ENCODE measurements at places on chromosomes 4 and X. TPM values are rescaled to one million over a fixed set of nuclear protein-coding genes. Genes with fewer than 3 reads are reported as not detected.

GRCh38 chr4:101724093-101724492, 66.4 kb upstream of the BANK1 start:
- peaks cover 8% of the 10 kb centered on the region for H3K4me1 ChIP-seq
- H3K27me3 ChIP-seq = no peaks in the 10 kb centered on the region
- no peak overlapping the region for H3K4me3 ChIP-seq
- peak; percentile 28 for DNase-seq

TNIP3 gene
- total RNA-seq = not detected

PRRG3 gene
- total RNA-seq = not detected

TACR3 gene
- not detected for total RNA-seq

GRCh38 chr4:44326741-44327140, 121.9 kb downstream of the KCTD8 start:
- H3K4me1 ChIP-seq = no peaks in the 10 kb centered on the region
- H3K27me3 ChIP-seq = no peaks in the 10 kb centered on the region
- no peak for DNase-seq
- H3K36me3 ChIP-seq = no peaks in the 10 kb centered on the region
- no peak overlapping the region for H3K27ac ChIP-seq

DCAF4L1 gene
- 0.19 TPM for total RNA-seq

MAGEA9B gene
- not detected for total RNA-seq

DNA sequence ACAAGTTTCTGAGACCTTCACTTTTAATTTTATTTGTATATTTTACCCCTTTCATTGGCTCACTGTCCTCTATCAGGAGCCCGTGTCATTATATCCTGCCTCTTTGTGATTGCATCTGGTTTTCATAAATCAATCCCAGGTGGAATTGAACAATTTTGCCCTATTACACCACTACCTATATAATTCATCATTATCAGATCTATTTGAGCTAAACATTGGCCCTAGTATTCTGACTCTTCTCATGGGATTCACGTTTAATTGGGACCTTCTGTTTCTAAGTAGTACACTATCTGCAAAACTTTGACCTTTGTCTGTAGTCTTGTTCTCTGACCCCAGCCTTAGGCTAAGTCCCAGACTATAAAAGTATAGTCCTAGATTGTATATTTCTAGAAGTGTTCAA, 114.1 kb downstream of the FAT4 start:
- H3K4me3 ChIP-seq = no peak overlapping the region
- H3K36me3 ChIP-seq = no peaks in the 10 kb centered on the region
- DNase-seq = no peak
- no peaks in the 10 kb centered on the region for H3K4me1 ChIP-seq
- H3K27me3 ChIP-seq = no peaks in the 10 kb centered on the region
- no peak overlapping the region for H3K27ac ChIP-seq

ARMCX6 gene
- 51.6 TPM for total RNA-seq

SYTL5 gene
- not detected for total RNA-seq

DNA sequence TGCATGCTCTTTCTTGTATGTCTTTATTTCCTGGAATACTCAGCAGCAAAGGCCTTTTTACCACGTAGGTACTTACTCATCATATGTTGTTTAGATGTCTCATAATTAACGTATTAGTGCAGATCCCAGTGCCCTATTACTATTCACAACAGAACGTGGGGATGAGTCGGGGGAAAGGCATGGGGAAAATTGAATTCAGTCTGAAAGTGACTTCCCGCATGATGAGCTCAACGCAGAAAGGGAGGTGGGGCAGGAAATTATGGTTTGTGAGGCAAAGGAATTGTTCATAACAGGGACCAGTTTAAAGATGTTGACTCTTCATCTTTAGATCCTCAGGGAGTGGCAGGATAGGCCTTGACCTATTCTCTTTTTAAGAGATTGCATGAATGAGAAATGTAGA, 2.0 kb upstream of the TMPRSS11D start:
- no peak for DNase-seq
- H3K4me1 ChIP-seq = no peaks in the 10 kb centered on the region
- H3K36me3 ChIP-seq = no peaks in the 10 kb centered on the region
- no peaks in the 10 kb centered on the region for H3K27me3 ChIP-seq

GRIA2 gene
- not detected for total RNA-seq

DNA sequence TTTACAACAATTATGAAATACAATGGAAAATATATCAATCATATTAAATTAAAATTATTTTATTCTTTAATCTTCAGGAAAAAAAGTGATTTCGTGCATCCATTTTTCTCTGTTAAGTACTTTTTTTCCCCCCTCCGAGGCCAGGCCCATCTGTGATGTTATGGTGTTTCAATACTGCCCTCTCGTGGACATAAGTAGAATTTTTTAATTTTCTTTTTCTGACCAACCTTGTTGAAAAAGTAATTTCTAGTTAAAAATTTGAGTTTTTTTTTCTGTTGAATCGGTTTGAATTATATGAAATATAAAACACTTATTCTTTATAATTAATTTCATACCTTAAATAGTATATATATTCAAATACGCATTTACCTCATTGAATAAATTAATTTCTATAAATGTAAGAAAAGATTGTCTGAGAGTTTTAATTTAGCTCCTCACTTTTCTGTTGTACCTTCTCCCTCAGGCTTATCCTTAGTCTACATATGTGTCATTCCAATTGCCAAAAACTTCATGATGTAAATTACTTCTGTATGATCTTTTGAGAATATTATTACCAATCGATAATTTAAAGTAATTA, 175.8 kb upstream of the TECRL start:
- H3K4me1 ChIP-seq = no peaks in the 10 kb centered on the region
- H3K27me3 ChIP-seq = no peaks in the 10 kb centered on the region
- peak; percentile 5 for DNase-seq
- H3K36me3 ChIP-seq = no peaks in the 10 kb centered on the region
- no peak overlapping the region for H3K27ac ChIP-seq
- H3K4me3 ChIP-seq = no peak overlapping the region

FAM184B gene
- not detected for total RNA-seq

- no peak overlapping the region for H3K4me3 ChIP-seq
- no peak overlapping the region for H3K27ac ChIP-seq
These were observed 68.2 kb downstream of the DMP1 start for GRCh38 chr4:87718217-87718835.

- H3K36me3 ChIP-seq = no peaks in the 10 kb centered on the region
- no peak overlapping the region for H3K4me3 ChIP-seq
- DNase-seq = no peak
- no peaks in the 10 kb centered on the region for H3K27me3 ChIP-seq
- no peaks in the 10 kb centered on the region for H3K4me1 ChIP-seq
These were observed 45.0 kb downstream of the RTL9 start for GRCh38 chrX:110403441-110404238.

MAGEC3 gene
- not detected for total RNA-seq

DNA sequence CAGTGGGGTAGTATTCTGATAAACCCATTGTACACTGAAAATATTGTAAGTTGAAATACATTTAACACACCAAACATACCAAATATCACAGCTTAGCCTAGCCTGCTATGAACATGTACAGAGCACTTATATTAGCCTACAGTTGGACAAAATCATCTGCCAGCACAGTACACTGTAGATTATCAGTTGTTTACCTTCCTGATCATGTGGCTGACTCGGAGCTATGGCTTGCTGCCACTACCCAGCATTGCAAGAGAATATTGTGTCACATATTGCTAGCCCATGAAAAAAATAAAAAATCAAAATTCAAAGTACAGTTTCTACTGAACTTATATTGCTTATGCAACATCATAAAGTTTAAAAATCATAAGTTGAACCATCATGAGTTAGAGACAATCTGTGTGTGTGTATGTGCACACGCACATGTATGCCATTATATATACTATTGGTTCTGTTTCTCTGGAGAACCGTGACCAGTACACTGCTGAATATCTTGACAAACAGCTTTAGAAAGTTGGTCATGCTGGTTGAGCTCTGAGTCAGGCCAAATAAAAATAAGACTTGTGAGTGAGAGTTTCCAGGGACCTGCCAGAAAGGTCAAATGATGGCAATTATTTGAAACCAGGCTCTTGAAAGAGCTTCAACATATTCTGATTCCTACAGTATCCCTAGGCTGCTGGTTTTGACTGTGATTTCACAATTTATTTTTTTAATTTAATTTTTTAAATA, 238.5 kb downstream of the PRR32 start:
- no peak for DNase-seq
- H3K4me3 ChIP-seq = no peak overlapping the region
- H3K36me3 ChIP-seq = no peaks in the 10 kb centered on the region
- no peaks in the 10 kb centered on the region for H3K4me1 ChIP-seq
- H3K27ac ChIP-seq = no peak overlapping the region

DNA sequence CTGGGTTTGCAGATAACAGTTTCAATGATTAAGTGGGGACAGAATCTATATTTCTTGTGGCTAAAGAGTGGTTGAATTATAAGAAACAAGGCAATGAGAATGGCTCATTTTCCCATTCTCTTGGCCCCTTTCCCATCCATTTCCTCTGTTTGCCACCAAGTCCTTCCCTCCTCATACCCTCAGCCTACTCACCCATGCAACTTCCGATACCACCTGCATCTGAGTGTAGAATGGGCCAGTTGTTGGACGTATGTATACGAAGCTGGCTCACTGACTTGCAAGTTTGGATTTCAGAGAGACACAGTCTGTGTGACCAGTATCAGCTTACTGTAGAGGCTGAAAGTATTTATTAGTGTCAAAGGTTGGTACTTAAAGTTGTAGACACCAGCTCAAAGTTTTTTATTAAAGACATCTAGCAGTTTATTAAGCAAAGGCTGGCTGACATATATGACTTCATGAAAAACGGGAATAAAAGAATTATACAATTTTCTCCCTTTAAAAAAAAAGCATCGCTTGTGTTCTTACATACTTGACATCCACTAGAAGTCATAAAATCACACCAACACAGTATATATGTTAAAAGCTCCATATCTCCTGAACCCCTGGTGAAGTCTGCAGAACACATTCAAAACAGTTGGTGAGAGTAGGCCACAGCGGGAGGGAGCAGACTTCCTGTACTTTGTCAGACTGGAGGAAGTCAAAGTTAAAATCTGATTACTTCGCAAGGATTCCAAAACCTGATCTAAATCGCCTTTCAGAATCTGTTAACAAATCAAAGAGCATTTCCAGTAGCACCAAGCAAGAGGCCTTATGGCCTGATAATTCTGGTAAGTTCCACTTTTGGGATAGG, 22.4 kb upstream of the STIM2 start:
- no peaks in the 10 kb centered on the region for H3K27me3 ChIP-seq
- H3K4me1 ChIP-seq = no peaks in the 10 kb centered on the region
- no peak overlapping the region for H3K27ac ChIP-seq
- no peak overlapping the region for H3K4me3 ChIP-seq

DNA sequence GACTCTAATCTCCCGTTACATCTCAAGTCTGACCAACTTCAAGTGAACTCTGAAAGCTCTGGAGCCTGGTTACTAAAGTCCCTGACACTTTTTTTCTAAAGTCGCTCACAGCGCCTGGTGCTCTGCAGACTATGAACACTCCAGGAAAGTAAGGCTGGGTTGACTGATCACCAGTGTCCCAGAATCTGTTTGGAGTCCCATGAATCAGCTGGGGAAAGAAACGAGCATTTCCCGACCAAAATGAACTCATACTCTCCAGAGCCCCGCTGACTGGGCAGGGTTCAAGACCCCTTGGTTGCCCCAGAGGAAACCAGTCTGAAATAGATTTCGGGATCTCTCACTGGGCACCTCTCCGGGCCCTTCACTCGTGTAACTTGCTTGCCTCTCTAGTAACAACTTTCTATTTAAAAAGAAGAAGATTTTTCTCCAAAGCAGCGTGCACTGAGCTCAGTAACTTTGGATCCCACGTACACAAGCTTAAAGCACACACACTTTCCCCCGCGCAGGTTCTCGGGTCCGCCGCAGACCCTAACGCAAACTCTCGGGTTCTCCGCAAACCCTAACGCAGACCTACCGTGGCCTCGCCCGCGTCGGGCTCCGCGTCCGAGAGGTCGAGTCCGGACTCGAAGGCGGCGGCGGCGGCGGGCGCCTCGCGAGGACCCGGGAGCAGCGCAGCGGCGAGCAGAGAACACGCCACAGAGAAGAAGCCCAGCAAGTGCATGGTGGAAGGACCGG, 964 bp downstream of the VEGFC start:
- H3K4me1 ChIP-seq = peaks cover 9% of the 10 kb centered on the region
- H3K36me3 ChIP-seq = no peaks in the 10 kb centered on the region
- no peaks in the 10 kb centered on the region for H3K27me3 ChIP-seq
- DNase-seq = no peak

SPIN2A gene
- 3.3 TPM for total RNA-seq

SLC49A3 gene
- 6.9 TPM for total RNA-seq

TRAPPC11 gene
- total RNA-seq = 53.8 TPM

DNA sequence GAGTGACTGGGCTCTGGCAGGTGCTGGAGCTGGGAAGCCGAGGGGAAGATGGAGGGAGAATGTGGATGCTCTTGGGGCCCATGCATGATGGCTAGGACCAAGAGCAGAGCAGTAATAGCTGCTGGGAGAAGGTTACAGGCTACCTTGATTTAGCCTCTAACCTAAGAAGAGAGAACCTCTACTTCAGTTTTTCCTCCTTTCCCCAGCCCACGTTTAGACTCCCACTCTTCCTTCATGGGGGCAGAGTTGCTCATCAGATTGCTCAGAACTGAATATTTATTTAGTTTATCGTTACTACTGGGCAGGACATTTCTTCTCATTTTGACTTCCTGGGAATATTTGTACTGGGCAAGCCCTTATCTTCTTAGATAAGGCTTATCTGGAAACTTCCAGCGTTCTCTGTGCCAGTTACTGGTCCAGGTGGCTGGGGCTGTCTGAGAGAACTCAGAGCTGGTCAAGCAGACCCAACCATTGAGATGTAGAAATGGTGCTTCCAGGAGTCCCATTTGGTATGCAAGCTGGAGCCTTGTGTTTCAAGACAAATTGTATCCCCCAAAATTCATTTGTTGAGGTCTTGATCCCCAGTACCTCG, 442.9 kb upstream of the BOD1L1 start:
- peaks cover 2% of the 10 kb centered on the region for H3K4me1 ChIP-seq
- no peak overlapping the region for H3K27ac ChIP-seq
- H3K36me3 ChIP-seq = no peaks in the 10 kb centered on the region

DNA sequence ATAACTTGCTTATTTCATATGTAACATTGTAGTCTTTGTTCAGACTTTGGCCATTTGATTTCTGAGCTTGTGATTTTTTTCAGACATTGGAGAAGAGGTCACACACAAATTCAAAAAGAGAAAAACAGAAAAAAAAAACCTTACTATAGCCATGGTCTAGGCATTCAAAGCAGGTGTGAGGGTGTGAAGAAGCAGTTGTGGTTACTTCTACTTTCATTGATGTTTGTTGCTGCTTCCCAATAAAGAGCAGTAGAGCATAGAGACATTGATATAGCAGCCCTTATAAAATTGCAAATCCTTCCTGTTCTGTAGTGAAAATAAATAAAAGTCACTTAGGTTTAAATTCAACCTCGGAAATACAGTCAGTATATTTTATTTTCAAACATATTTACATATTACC, 671.6 kb downstream of the GRXCR1 start:
- peak; percentile 19 for DNase-seq
- H3K4me3 ChIP-seq = no peak overlapping the region
- no peaks in the 10 kb centered on the region for H3K36me3 ChIP-seq
- H3K27ac ChIP-seq = no peak overlapping the region
- no peaks in the 10 kb centered on the region for H3K27me3 ChIP-seq

GRCh38 chr4:25180524-25181131, 20.4 kb upstream of the SEPSECS start:
- peaks cover 2% of the 10 kb centered on the region for H3K36me3 ChIP-seq
- no peaks in the 10 kb centered on the region for H3K27me3 ChIP-seq
- no peaks in the 10 kb centered on the region for H3K4me1 ChIP-seq
- no peak overlapping the region for H3K4me3 ChIP-seq

Measured in B cell (primary cell).